ENCODE measurements at places on chromosomes 7 and 10.

DNA sequence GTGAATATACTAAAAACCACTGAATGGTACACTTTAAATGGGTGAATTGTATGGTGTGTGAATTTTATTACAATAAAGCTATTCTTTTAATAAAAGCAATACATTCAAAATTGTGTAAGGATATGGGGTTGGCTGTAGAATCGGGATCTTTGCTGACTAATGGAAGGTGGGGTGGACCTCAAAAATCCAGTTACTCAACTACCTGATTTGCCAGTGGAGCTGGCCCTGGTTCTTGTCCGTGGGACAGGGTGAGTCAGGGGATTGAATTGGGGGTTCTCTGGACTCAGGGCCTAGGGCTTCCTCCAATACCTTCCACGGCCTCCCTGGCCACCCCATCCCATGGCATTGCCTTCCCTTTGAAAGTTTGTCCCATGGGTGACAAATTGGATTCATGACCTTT is 13.5 kb upstream of the RABGEF1 start:
- DNase-seq: no peak

DNA sequence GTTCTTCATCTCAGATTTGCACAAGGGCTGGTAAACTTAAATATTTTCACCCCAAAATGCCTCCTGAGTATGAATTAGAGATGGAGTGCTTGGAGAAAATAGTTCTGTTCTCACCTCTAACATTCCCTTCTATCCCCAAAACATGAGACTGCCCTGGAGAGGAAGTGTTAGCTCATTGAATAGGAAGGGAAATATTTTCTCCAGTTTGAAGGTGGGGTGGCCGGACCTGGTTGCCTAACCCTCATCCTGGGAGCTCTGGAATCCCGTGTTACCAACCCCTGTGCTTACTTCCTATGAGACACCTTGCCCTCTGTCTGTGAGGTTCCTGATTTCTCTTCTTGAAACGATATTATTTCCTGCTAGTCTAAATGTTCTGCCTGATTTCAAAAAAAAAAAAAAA is 779 bp downstream of the IFIT2 start:
- no peak for DNase-seq

- peak; percentile 60 for DNase-seq
These were observed 37.5 kb downstream of the GDI2 start for GRCh38 chr10:5775685-5776084.

GRCh38 chr10:76408646-76409045 is 977.2 kb downstream of the LRMDA start:
- DNase-seq: no peak
